GM23248 (cell line): ENCODE measurements at places on chromosomes 6 and 20.

DNA sequence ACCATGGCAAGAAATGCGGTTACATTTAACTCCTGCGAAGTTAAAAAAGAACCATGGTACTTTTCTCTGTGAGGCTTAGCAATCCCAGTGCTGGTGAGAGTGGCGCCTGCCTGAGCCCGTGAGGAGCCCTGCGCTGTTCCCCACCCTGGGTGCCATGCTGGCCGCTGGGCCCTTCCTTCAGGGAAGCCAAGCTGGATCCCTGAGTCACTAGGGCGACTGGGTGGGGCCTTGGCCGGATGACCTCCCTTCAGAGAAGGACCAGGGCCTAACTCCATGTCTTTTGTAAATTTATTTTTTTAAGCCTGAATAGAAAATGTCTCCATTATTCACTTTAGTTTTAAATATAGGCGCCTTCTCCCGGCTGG, 209.1 kb downstream of the ERMARD start:
- H3K27me3 ChIP-seq: peaks cover 25% of the 10 kb centered on the region
- no peaks in the 10 kb centered on the region for H3K4me1 ChIP-seq
- no peak overlapping the region for H3K27ac ChIP-seq
- H3K4me3 ChIP-seq: no peak overlapping the region

GRCh38 chr20:46622165-46622564, 29.1 kb downstream of the SLC13A3 start:
- no peaks in the 10 kb centered on the region for H3K4me1 ChIP-seq
- no peaks in the 10 kb centered on the region for H3K36me3 ChIP-seq
- no peak for DNase-seq
- H3K27ac ChIP-seq: no peak overlapping the region
- H3K27me3 ChIP-seq: no peaks in the 10 kb centered on the region

DNA sequence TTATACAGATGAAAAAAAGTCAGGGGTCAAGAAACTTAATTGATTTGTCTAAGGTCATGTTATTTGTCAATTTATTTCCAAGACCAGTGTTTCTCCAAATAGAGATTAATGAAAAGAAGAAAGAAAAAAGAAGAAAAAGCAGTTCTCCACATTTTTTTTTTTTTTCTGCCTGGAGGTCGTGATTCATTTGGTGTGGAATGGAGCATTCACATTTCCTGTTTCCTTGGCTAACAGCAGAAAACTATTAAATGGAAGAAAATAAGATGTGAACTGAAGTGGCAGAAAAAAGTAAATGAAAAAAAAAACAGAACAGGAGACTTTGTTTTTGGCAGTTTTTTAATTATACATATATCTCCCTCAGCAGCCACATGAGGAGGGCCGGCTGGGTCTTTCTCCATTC, 470.8 kb upstream of the ZNF337 start:
- no peaks in the 10 kb centered on the region for H3K27me3 ChIP-seq
- peak; percentile 68 for DNase-seq
- H3K36me3 ChIP-seq: no peaks in the 10 kb centered on the region
- H3K4me1 ChIP-seq: peaks cover 83% of the 10 kb centered on the region
- H3K27ac ChIP-seq: peak overlapping the region; percentile 66

DNA sequence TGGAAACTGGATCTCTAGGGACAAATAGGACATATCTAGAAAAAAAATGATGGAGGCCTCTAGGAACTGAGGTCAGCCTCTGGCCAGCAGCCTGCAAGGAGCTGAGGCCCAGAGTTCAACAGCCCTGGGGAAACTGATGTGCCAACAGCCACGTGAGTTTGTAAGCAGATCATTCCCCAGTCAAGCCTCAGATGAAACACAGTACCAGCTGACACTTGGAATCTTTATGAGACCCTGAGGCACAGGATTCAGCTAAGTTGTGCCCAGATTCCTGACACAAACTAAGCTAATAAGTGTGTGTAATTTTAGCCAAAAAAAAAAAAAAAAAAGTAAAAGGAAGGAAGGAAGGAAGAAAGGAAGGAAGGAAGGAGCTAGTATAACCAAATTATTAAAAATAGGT, 1059.8 kb upstream of the MAP3K7 start:
- no peak overlapping the region for H3K4me3 ChIP-seq
- H3K36me3 ChIP-seq: no peaks in the 10 kb centered on the region
- DNase-seq: no peak
- H3K27me3 ChIP-seq: no peaks in the 10 kb centered on the region
- H3K4me1 ChIP-seq: no peaks in the 10 kb centered on the region

GRCh38 chr6:148965287-148965686, 218.5 kb downstream of the UST start:
- H3K36me3 ChIP-seq: no peaks in the 10 kb centered on the region
- H3K4me3 ChIP-seq: no peak overlapping the region
- no peaks in the 10 kb centered on the region for H3K27me3 ChIP-seq
- H3K4me1 ChIP-seq: peaks cover 28% of the 10 kb centered on the region
- DNase-seq: peak; percentile 33
- H3K27ac ChIP-seq: no peak overlapping the region
